ENCODE measurements at places on chromosomes 13 and 19.

DNA sequence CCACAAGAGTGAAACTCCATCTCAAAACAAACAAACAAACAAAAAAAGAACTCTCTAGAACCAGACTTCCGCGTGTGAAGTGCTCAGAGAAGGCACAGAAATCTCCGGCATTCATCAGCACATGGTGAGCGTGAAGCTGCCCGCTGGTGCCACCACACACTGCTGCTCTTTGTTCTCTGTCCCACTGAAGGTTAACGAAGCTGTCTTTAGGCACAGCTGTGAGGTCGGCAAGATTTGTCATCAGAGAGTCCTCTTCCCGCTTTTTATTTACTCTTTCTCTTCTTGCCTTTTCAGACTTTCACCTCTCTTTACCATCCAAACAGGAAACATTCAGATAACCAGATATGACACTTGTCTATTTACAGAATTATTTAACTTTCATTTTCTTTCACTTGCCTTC, 115.2 kb upstream of the ARGLU1 start:
- DNase-seq: no peak

GRCh38 chr13:86283031-86283430, 483.8 kb upstream of the SLITRK6 start:
- no peak for DNase-seq

DNA sequence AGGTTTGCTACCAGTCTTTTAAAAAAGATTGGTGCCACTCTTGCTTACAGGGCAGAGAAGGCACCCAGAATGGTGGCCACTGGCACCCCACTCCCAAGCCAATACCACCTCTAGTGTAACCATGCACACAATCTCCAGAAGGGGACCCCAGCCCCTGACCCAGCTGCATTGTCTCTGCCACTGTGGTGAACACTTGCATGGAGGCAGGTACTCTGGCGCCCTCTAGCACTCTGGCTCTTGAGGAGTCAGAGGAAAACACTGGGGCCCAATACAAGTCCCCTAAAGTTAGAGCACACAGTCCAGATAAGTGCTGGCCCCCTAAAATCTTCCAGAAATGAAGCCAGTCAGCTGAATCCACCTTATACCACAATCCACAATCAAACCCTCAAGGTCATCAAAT, 6.0 kb downstream of the ERVV-1 start:
- peak; percentile 30 for DNase-seq

- no peak for DNase-seq
Measured at GRCh38 chr13:111280681-111281585, 39.5 kb upstream of the TEX29 start.

GRCh38 chr13:80572308-80572922, 231.5 kb upstream of the SPRY2 start:
- DNase-seq: no peak

GRCh38 chr13:71772361-71772760, 94.6 kb downstream of the DACH1 start:
- no peak for DNase-seq

- no peak for DNase-seq
Measured at GRCh38 chr19:43662487-43662886, 7.5 kb downstream of the PLAUR start.

- peak; percentile 36 for DNase-seq
Measured at GRCh38 chr19:16376649-16377048, 52.0 kb downstream of the KLF2 start.

DNA sequence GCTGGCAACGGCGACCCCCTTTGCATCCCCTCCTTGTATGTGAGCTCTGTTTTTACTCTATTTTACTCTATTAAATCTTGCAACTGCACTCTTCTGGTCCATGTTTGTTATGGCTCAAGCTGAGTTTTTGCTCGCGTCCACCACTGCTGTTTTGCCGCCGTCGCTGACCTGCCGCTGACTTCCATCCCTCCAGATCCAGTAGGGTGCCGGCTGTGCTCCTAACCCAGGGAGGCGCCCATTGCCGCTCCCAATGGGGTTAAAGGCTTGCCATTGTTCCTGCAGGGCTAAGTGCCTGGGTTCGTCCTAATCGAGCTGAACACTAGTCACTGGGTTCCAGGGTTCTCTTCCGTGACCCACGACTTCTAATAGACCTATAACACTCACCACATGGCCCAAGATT, 2704.4 kb downstream of the PCDH9 start:
- DNase-seq: no peak

- no peak for DNase-seq
Measured at GRCh38 chr13:41241626-41242025, 21.8 kb downstream of the MTRF1 start.

DNA sequence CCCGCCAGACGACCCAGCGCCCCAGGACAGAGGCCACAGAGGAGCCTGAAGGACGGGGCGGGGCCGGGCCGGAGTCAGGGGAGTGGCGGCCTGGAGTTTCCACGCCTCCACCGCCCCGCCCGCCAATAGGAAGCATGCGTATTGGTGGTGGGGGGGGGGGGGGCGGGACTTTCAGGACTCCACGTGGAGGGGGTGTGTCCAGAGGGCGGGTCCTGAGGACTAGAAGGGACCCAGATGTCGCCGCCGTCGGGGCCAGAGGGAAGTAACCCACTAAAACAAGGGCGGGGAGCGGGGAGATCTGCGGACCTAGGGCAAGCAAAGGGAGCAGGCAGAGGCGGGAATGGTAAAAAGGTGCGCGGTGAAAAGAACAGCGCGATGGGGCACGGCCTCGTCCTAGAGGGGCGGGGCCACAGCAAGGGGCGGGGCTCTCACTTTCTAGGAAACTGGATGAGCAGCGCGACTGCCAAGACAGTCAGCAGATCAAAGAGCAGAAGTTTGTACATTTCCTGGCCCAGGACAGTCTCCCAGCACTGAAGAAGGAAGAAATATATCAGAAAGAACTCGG, 2.8 kb upstream of the LENG1 start:
- DNase-seq: peak; percentile 86

- no peak for DNase-seq
Measured at GRCh38 chr13:99158846-99159245, 41.8 kb upstream of the UBAC2 start.

- no peak for DNase-seq
Measured at GRCh38 chr19:48302600-48302959, 22.8 kb upstream of the EMP3 start.

DNA sequence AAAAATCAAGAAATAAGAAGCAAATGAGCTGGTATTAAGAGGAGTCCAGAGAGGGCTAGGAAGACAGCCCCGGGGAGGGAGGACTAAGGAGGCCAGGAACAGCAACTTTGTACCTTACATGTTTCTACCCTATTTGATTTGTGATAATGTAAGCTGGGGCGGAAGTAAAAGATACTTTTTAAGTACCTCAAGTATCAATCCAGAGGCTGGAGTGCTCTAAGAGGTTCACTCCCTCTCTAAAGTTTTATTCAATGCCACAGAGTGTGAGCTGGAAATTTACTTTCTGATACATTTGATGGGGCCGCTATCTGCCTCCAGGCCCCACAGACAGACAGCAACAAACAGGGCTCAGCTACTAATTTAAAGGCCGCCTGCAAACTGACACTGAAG, 11.4 kb downstream of the MLLT1 start:
- no peak for DNase-seq

GRCh38 chr13:94312511-94313216, 166.8 kb downstream of the DCT start:
- DNase-seq: no peak

- no peak for DNase-seq
Measured at GRCh38 chr19:3683405-3684053, 16.7 kb downstream of the PIP5K1C start.

DNA sequence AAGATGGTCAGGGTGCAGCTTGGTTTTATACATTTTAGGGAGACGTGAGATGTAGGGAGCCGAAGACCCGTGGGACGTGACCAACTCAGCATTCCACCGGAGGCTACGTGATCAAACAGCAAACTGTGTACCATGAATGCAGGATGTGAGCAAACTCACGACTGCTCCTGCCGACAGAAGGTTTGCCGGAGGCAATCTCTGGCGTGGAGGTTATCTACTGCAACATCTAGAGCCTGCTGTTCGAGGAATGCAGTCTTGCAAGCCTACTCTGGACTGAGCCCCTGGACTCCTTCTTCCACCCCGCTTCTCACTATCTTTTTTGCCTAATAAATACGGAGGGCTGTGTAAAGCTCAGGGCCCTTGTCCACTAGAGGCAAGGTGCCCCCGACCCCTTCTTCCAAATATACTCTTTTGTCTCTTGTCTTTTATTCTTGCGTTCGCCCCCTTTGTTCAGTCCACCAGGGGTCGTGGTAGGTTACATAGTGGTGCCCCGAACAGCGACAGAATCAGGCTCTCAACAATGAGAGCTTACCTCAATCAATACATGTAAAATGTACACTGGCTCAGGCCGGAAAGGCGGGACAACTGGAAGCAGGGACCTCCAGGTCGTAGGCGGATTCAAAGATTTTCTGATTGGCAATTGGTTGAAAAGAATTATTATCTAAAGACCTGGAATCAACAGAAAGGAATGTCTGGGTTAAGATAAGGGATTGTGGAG, 8.9 kb upstream of the OR1I1 start:
- DNase-seq: no peak

DNA sequence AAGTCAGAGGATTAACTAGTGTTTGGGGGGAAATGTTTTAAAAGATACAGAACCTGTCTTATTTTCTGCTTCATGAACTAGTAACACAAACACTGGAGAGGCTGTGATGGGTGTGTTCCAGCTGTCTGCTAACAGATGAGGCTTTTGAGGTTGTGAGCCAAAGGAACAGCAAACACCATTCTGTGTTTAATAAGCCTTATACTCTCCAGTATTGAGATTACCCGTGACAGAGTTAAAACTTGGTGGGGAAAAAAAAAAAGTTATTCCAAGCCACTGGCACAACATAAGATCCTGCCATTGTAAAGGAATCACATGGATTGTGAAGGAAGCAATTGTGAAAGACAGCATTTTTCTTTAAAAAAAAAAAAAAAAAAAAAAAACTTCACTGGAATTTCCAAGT, 48.4 kb downstream of the KCTD12 start:
- DNase-seq: no peak

DNA sequence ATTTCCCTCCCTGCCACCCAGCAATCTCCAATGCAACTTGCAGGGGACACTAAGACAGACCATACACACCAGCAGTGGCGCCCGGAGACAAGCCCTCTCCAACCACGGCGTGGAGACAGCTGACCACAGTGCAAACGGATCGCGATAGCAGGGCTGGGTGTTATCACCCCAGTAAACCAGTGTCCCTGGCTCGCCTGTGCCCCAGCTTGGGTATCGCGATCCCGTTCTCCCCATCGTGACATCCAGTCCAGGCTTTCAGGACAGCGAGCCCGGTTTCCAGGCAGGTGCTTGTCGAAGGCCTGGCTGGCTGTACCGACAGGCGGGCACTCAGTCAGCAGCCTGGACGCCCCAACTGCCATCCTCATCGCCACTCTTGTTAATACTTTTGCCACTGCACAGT, 20.7 kb upstream of the NANOS2 start:
- no peak for DNase-seq

GRCh38 chr19:55160128-55160985, 2.8 kb upstream of the TNNI3 start:
- DNase-seq: peak; percentile 91

- no peak for DNase-seq
Measured at GRCh38 chr19:45501730-45502014, 3.4 kb downstream of the PPM1N start.

DNA sequence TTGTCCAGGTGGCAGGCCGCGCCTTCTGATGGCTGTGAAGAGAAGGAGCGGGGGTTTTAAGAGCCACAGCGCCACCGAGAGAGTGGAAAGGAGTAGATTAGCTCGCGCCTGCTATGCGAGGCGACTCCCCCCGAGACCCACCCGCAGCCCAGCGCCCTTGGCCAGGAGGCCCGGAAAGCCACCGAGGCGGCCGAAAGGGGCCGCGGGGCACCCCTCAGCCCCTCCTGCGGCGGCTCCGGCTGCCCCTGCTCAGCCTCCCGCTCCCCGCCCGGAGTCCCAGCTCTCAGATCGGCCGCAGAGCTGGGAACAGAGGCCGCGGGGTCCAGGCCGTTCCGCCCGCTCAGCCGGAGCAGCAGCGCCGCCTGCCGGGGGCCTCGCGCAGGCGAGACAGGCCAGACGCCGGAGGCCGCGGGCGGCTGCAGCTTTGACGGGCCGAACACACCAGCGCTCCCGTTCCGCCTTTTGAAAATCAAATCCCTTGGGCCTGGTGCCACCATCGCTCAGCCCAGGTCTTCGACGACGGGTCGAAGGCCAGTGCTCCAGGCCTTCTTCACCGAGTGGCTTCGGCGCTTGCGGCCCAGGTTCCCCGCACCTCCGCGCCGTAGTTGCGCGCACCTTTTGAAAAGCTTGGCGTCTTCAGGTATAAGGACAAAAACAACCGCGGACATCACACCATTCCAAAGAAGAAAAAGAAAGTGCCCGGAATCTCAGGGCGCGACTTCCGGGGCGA, 15.3 kb downstream of the CDX2 start:
- peak; percentile 56 for DNase-seq

GRCh38 chr19:8700956-8701355, 2.4 kb upstream of the ACTL9 start:
- no peak for DNase-seq

DNA sequence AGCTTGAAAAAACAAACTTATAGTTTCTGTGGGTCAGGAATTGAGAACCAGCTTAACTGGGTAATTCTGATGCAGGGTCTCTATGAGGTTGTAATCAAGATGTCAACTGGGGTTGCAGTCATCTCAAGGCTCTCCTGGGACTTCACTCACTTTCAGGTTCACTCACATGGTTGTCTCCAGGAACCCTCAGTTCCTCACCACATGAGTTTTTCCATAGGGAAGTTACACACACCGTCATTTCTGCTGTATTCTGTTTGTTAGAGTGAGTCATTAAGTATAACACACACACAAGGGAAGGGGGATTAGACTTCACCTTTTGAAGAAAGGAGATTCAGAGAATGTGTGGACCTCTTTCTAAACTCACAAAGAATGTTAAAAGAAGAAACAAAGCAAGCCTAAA, 34.9 kb upstream of the MLNR start:
- no peak for DNase-seq

GRCh38 chr19:49811328-49811727, 1.8 kb downstream of the FUZ start:
- DNase-seq: no peak

GRCh38 chr13:96652506-96652905, 341.8 kb downstream of the OXGR1 start:
- no peak for DNase-seq

GRCh38 chr13:66952507-66952906, 277.6 kb downstream of the PCDH9 start:
- DNase-seq: no peak

- no peak for DNase-seq
Measured at GRCh38 chr13:74705438-74705837, 571.2 kb upstream of the KLF12 start.

DNA sequence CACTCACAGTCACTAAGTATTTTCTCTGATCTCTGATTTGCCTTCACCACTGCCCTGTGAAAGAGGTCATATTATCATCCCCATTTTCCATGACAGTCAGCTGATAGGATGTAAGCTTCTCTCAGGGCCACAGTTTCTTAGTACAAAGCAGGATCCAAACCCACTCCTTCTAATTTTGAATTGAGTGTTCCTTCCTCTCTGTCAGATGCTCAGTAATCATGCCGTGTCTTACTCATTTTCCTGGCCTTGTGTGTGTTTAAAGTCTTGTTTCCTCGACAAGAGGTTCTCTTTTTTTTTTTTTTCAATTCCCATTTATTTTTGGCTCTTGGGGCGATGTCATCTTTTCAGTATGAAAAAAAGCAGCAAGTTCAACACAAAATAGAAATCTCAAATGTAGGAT, 72.3 kb downstream of the NAA16 start:
- no peak for DNase-seq
